Panc1 (cell line): ENCODE measurements at places on chromosomes 7 and 10. TPM values are rescaled to one million over a fixed set of nuclear protein-coding genes. Genes with fewer than 3 reads are reported as not detected.

The METTL27 gene
- 3.4 TPM for total RNA-seq

The FOXI2 gene
- not detected for total RNA-seq

The OPN4 gene
- not detected for total RNA-seq

The TMEM184A gene
- total RNA-seq: 9.2 TPM

The NEUROG3 gene
- total RNA-seq: not detected

The CALHM2 gene
- 5.9 TPM for total RNA-seq

The ATOH7 gene
- total RNA-seq: 0.28 TPM

The CUBN gene
- total RNA-seq: 1.3 TPM

- H3K27ac ChIP-seq: no peak overlapping the region
- H3K27me3 ChIP-seq: no peaks in the 10 kb centered on the region
- H3K4me3 ChIP-seq: no peak overlapping the region
- no peaks in the 10 kb centered on the region for H3K4me1 ChIP-seq
Measured at GRCh38 chr7:157033483-157034473, 23.3 kb upstream of the MNX1 start.

DNA sequence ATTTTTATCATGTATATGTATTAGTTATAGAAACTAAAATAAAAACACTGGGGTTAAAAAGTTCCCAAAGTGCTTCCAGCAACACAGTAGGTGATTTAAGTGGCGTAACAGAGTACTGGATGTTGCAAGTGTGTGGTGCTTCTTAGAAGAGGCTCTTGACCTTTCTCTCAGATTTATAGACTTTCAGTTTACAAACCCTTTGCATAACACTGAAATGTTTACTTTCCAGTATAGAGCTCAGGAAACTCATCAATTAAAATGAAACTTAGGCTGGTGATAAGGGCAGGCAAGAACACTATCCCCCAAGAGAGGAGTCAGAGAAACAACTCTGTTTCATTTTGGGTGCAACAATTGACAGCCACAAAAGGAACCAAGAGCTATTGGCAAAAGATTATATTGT lies 27.5 kb upstream of the SMC3 start:
- no peak for DNase-seq
- no peak overlapping the region for H3K27ac ChIP-seq
- H3K4me1 ChIP-seq: 0 out of 2 replicates have a peak, but pooled peaks cover 4% of the 10 kb centered on the region
- H3K4me3 ChIP-seq: no peak overlapping the region

- H3K4me1 ChIP-seq: no peaks in the 10 kb centered on the region
- H3K4me3 ChIP-seq: no peak overlapping the region
- no peak for DNase-seq
- no peaks in the 10 kb centered on the region for H3K27me3 ChIP-seq
- no peaks in the 10 kb centered on the region for H3K36me3 ChIP-seq
Measured at GRCh38 chr10:129933456-129934092, 30.5 kb downstream of the EBF3 start.

GRCh38 chr7:106598663-106599342 lies 62.2 kb downstream of the CCDC71L start:
- peak overlapping the region; percentile 22 for H3K4me3 ChIP-seq
- peak; percentile 30 for DNase-seq
- H3K27me3 ChIP-seq: no peaks in the 10 kb centered on the region
- no peak overlapping the region for H3K27ac ChIP-seq

DNA sequence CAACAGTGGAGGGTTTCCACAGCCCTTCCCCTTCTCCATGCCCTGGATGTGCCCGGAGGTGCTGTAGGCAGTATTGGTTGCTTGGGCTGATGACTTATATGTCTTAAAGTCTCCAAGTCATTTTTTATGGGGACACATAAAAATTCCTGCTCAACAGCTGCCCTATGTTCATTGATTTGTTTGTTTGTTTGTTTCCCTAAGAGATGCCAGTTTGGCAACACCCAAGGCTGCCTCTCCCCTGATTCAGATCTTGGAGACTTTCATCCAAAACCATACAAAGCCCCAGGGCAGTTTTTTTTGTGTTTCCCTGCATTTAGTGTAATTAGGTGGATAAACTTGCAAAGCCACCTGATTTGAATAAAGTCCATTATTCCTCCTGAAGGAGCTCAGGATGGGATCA lies 115.3 kb downstream of the PLPP4 start:
- H3K4me3 ChIP-seq: no peak overlapping the region
- no peak for DNase-seq
- H3K27me3 ChIP-seq: no peaks in the 10 kb centered on the region
- H3K36me3 ChIP-seq: no peaks in the 10 kb centered on the region

GRCh38 chr10:128314686-128315085 lies 188.5 kb upstream of the MKI67 start:
- H3K27ac ChIP-seq: no peak overlapping the region
- H3K36me3 ChIP-seq: no peaks in the 10 kb centered on the region
- no peaks in the 10 kb centered on the region for H3K4me1 ChIP-seq
- H3K27me3 ChIP-seq: peaks cover 11% of the 10 kb centered on the region

GRCh38 chr7:45699015-45699309 lies 124.8 kb downstream of the ADCY1 start:
- no peak overlapping the region for H3K27ac ChIP-seq
- no peaks in the 10 kb centered on the region for H3K4me1 ChIP-seq
- H3K36me3 ChIP-seq: no peaks in the 10 kb centered on the region
- H3K27me3 ChIP-seq: peaks cover 16% of the 10 kb centered on the region

DNA sequence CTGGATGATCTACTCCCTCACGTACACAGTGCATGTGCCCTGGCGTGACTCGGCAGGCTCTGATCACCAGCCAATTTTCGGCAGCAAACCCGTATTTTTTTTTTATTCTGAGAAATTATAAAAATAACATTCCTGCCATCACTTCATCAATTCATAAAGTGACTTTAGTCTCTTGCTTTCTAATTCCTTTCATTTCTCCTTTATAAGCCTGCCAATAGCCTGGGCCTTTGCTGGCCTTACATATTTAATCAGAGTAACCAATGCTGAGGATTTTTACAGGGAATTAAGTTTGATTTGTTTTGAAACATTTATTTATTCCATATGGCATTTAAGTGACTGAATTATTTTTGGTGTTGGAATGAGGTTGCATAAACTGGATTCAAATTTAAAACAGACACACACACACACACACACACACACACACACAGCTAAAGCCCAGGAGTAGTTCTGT lies 140.8 kb downstream of the ETV1 start:
- no peak for DNase-seq
- H3K27me3 ChIP-seq: no peaks in the 10 kb centered on the region
- peaks cover 10% of the 10 kb centered on the region for H3K4me1 ChIP-seq
- H3K36me3 ChIP-seq: no peaks in the 10 kb centered on the region

DNA sequence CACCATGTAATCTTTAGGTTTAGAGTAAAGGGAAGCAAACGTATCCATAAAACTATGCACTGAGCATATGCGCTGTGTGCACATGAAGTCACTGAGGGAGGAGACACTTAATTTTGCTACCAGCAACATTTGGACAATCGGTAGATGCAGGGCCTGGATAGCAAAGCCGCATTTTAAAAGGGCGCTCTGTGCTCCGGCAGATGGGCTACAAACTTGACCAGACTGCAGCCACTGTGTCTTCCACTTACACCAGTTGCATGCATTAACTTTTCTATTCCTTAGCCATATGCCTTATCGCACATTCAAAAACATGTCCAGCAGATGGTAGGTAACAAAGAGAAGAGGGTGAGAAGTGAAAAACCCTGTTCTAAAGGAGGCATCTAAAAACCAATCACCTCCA lies 18.3 kb downstream of the FAM171A1 start:
- no peak overlapping the region for H3K27ac ChIP-seq
- H3K27me3 ChIP-seq: no peaks in the 10 kb centered on the region
- H3K36me3 ChIP-seq: no peaks in the 10 kb centered on the region
- no peak overlapping the region for H3K4me3 ChIP-seq
- DNase-seq: no peak

DNA sequence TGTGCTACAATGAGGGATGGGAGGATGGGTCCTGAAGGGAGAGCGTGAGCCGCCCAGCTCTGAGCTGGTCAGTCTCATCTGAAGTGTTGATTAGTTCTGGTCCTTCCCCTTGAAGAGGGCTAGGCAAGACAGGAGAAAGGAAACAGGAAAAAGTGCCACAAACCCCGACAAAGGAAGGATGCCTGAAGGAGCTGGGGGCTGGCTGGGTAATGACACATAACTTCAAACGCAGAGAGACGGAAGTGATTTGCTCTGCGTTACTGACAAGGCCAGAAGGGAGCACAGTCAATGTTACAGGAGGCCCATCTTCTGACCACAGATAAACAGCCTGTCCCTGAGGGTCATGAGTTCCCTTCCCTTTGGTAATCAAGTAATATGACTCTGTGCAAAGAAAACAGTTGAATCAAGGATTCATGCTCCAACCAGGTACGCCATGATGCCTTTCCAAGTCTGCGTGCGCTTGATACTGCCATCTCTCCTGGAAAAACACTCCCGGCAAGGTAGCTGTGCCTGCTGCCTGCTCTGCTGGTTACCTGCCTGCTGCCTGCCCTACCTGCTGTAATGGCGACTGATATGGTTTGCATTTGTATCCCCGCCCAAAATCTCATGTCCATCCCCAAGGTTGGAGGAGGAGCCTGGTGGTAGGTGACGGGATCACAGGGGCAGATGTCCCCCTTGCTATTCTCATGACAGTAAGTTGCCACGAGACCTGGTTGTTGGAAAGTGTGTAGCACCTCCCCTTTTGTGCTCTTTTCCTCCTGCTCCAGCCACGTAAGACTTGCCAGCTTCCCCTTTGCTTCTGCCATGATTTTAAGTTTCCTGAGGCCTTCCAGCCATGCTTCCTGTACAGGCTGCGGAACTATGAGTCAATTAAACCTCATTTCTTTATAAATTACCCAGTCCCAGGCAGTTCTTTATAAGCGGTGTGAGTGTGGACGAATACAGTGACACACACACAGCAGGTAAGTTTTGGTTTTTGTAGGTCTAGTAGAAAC lies 57.9 kb downstream of the GRB10 start:
- no peak for DNase-seq
- no peak overlapping the region for H3K4me3 ChIP-seq
- H3K27me3 ChIP-seq: no peaks in the 10 kb centered on the region
- H3K27ac ChIP-seq: no peak overlapping the region
- H3K4me1 ChIP-seq: no peaks in the 10 kb centered on the region
- H3K36me3 ChIP-seq: no peaks in the 10 kb centered on the region

DNA sequence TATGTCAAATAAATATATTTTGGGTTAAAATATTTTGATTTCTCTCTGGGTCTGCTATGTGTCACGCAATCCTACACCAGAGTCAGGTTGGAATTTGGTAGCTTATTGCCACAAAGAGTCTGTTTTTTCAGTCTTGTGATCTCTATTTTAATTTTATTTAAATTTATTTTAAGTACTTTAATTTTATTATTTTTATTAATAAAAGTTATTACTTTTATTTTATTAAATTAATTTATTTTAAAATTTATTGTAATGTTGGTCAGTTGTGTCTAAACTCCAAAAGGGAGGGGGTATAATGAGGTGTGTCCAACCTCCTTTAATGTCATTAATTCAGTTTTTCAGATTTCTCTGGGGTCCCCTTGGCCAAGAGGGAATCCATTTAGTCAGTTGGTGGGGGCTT lies 42.8 kb upstream of the RAB18 start:
- no peak overlapping the region for H3K4me3 ChIP-seq
- peaks cover under 1% of the 10 kb centered on the region; the same call in 1 of the 2 replicates for H3K27me3 ChIP-seq
- DNase-seq: no peak

DNA sequence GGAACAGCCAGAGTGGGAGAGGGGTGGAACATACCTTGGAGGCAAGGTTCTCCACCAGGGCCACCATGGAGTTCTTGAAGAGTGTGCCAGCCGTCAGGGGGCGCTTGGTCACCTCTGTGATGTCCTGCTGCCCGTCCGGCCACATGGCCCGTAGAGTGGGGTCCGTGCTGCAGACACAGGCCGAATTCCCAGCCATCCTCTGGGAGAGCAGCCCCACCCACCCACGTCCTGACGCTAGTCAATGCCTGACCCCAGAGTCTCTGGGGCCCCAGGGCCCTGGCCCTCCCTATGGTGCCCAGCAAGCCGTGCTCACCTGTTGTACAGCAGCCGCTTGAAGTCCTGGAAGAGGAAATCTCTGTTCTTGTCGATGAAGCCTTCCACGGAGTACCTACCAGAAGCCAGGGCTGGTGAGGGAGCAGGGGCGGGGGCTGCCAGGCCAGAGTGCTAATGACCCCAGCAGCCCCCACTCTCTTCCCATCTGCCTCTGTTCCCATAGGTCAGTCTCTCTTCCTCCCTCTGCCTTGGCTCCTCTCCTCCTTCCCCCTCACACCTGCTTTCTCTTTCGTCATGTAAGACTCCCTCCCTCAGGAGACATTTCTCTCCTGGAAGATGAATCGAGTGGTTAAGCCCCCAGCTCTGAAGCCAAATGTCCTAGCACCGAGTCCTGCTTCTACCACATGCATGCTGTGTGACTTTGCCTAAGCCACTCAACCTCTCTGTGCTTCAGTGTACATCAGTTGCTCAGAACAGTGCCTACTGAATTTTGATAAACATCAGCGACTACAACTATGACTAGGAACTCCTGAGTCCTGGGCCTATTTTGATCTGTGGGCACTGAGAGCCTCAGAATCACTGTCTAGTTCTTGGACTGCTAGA lies 11.0 kb downstream of the MYO1G start:
- H3K4me3 ChIP-seq: no peak overlapping the region
- no peak overlapping the region for H3K27ac ChIP-seq
- H3K4me1 ChIP-seq: no peaks in the 10 kb centered on the region
- DNase-seq: no peak
- no peaks in the 10 kb centered on the region for H3K36me3 ChIP-seq
- no peaks in the 10 kb centered on the region for H3K27me3 ChIP-seq

- H3K27me3 ChIP-seq: no peaks in the 10 kb centered on the region; the same call in 1 of the 2 replicates
- no peak overlapping the region for H3K27ac ChIP-seq
- DNase-seq: no peak
- no peaks in the 10 kb centered on the region for H3K36me3 ChIP-seq
- H3K4me1 ChIP-seq: no peaks in the 10 kb centered on the region
Measured at GRCh38 chr7:132300599-132301277, 275.5 kb downstream of the PLXNA4 start.

GRCh38 chr10:72802332-72802731 lies 91.2 kb upstream of the OIT3 start:
- no peaks in the 10 kb centered on the region for H3K36me3 ChIP-seq
- no peak for DNase-seq
- H3K27me3 ChIP-seq: no peaks in the 10 kb centered on the region

DNA sequence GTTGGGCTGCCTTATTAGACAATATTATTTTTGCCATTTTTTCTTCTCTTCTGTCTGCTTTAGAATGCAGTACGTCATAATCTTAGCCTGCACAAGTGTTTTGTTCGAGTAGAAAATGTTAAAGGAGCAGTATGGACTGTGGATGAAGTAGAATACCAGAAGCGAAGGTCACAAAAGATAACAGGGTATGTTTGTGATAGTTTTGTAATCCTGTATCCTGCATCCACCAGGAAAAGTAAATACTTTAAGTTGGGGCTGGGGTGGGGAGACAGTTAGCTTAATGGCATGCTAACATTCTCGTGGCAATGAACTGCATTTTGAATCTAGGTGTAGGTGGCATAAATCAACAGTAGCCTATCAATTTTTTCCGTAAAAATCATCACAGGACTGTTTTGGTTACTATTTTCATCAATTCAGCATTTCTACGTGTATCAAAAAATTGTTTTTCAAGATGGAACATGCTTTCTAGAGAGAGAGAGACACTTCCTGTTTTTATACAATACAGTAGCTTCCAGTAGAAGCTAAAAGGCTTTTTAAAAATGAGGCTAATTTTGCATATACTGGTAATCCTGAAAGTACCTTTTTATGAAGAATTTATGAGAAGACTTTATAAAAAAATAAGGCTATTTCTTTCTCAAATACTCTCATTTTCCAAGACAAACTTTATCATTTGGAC lies 247.5 kb downstream of the FOXP2 start:
- no peaks in the 10 kb centered on the region for H3K27me3 ChIP-seq
- DNase-seq: no peak
- no peaks in the 10 kb centered on the region for H3K36me3 ChIP-seq

GRCh38 chr10:49154641-49155040 lies 20.8 kb upstream of the FAM170B start:
- peaks cover 24% of the 10 kb centered on the region for H3K27me3 ChIP-seq
- no peak overlapping the region for H3K27ac ChIP-seq
- no peak for DNase-seq
- H3K4me1 ChIP-seq: no peaks in the 10 kb centered on the region
